ENCODE measurements at places on chromosomes 4 and X.
A peak's percentile ranks its signal among the peaks of the same experiment; 100 is the strongest.

DNA sequence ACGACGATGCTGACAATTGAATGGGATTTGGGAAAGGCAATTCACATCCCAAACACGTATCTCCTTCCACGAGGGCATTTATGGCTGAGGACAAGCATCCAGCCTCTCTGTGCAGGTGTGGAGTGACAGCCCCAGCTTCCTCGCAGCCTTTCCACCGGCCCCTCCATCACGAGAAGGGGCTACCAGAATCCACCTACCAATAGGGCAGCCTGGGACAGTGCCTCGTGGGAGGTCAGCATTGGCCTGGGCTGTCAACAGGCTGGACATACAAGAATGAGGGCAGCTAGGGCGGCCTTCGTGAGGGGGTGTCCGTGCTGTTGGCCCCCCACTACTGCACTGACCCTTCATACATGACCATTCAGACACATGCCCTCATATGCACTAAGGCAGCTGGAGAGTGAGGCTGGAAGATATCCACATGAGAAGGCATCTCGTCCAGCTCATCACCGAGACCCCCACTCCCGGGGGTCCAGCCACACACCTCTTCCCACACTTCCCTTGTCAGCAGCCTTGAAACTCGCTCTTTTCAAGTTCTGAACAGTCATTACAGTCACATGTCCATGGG lies 81.0 kb upstream of the ADRA2C start:
- no peak for DNase-seq

DNA sequence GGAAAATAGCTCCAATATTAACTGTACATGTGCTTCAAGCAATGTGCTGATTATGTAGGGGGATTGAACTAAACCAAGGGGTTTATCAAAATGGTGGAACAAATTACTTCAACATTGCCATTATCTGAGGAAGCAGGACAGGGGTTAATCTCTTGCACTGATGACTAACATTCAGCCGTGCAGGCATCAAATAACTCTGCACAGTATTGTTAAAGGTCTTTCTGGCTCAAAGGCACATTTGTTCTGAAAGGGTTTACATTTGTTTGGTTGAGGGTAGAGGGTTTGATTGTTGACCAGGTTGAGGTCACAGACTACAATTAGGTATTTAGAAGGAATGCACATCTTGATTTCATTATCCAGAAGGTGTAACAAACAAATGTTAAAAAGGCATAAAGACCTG lies 32.2 kb upstream of the CCSER1 start:
- peak; percentile 27 for DNase-seq

GRCh38 chr4:123398066-123398852 lies 1.7 kb downstream of the SPRY1 start:
- DNase-seq: peak; percentile 81

DNA sequence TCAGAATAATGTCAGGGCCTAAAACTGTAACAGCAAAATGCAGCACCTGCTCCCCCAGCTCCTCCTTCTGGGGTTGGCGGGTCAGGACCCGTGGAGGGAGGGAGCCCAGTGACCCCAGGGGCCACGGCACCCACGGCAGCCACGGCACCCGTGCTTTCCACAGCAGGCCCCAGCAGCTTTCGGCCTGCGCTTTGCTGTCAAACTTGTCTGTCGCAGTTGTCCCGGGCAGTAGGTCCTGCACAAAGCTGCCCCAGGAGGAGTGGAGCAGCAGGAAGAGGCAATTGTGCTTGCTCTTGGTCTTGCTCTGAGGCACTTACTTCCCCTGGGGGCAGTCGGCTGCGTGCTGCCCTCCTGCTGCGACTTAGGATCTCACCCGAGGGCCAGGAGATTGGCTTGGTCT lies 183.6 kb downstream of the AFAP1 start:
- DNase-seq: no peak

DNA sequence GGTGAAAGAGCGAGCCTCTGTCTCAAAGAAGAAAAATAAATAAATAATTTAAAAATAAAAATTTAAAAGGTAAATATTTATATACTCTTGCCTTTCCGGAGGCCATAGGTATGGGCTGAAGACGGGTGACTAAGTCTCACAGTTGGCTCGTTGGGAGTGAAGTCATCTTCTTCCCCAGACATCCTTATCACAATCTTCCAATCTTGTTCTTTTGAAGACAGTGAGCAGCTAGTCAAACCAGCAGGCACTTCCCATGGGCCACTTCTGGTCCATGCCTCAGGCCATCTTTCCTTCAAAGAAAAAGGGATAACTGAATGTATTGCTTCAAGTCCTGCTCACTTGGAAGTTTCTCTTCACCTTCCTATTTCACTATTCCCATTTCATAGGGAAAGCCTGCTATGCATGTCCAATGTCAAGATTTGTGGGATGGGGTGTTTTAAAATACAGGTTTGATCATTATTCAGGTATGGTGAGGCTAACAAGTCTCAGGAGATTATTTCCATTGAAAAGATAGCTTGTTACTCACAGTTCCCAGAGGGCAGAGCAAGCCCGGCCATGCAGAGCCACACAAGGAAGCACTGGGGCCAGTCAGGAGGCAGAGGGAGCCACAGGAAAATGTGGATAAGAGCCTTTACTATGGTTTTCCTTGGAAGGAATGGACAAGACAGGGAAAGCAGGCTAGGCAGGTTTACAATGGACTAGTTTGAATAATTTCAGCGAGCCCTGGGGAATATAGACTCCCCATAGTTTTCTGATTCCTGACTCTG lies 33.3 kb upstream of the VCX2 start:
- no peak for DNase-seq

GRCh38 chrX:9465380-9466123 lies 694 bp downstream of the TBL1X start:
- no peak for DNase-seq

DNA sequence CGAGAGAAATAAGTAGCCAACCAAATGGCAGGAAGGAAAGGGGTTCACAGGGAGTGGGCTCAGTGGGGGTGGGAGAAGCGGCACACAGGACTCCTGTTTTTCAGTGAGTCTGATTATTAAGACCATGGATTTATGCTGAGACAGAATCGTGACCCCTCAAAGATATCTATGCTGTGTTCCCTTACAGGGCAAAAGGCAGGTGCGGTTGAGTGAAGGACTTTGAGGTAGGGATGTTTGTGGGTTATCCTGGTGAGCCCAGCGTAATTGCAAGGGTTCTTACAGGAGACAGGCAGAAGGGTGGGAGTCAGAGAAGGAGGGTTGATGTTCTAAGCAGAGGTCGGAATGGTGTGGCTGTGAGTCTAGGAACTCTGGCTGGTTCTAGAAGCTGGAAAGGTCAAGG lies 73.0 kb downstream of the EVC start:
- DNase-seq: no peak

DNA sequence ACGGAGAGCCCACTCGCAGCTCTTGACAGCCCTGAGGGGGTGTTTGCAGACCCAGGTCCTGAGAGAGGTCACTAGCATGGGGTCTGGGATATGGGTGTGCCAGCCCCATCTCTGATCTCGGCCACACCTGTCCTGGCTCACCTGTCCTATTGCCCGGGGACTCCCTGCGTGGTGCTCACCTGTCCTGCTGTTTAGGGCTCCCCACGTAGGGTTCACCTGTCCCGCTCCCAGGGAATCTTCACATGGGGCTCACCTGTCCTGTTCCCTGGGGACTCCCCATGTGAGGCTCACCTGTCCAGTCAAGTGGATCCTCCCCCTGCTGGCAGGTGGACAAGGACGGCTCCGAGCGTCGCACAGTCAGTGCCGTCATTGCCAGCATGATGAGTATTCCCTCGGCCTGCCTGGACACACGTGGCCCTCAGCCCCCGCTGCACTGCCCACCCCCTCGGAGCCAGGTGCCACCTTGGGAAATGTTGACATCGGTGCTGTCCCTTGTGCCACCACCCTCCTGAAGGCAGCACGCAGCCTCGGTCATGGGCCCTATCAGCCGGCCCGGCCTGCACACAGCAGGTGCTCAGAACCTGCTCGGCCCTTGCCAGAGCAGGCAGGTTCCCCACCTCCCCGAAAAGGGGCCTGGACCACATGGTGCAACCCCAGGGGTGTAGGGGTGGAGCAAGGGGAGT lies 6.3 kb downstream of the SLC49A3 start:
- no peak for DNase-seq

DNA sequence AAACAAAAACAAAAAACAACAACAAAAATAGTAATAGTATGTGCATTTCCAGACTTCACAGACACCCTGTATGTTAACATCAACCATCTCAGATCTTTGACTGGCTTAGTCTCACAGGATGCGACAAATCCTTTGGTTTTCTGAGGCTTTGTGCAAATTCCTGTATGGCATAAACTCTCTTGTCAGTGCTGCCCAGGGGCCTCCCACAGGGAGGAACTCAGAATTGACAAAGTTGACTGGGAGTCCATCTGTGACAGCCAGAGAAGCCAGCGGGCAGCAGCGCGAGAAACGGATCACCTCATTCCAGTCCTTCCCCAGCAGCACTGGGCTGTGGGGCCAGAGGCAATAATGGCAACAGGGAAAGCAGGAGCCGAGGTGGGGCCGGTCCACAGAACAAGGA lies 19.1 kb upstream of the DDX3X start:
- DNase-seq: peak; percentile 15

DNA sequence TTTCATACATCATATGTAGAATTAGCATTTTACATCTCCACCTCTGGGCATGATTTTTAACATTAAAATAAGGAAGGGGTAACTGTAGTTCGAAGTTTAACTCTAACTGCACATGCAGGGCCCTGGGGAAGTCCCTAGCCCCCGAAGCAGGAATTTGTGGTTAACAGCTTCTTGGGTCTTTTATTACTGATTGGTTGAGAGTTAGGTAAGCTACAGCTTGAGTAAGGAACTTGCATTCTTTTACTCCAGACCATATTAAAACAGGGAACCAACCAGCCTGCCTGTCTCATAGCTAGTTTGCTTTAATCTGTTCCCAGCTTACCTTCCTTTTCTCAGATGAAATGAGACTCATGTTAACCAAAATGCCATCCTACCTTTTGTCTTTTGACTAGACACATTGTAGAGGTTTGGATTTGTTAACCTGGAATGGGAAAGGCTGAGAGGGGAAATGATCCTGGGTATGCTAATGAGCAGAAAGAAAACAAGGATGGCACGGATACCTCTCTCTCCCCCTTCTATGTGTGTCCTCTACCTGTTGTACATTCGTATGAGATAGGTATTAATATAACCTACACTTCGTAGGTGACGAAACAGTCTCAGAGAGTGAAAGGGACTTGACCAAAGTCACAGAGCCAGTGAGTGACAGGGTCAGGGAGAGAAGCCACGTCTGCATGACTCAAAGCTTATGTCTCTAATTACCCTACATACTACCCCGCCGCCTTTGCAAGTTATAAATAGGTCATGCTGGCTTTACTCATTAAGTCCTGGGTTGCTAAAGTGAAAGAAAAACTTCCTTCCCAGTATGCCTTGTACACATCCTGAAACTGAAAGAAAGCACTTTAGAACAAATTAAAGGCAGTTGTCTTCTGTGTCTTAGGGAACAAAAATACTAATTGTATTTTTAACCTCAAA lies 119.5 kb upstream of the AFF2 start:
- DNase-seq: no peak

DNA sequence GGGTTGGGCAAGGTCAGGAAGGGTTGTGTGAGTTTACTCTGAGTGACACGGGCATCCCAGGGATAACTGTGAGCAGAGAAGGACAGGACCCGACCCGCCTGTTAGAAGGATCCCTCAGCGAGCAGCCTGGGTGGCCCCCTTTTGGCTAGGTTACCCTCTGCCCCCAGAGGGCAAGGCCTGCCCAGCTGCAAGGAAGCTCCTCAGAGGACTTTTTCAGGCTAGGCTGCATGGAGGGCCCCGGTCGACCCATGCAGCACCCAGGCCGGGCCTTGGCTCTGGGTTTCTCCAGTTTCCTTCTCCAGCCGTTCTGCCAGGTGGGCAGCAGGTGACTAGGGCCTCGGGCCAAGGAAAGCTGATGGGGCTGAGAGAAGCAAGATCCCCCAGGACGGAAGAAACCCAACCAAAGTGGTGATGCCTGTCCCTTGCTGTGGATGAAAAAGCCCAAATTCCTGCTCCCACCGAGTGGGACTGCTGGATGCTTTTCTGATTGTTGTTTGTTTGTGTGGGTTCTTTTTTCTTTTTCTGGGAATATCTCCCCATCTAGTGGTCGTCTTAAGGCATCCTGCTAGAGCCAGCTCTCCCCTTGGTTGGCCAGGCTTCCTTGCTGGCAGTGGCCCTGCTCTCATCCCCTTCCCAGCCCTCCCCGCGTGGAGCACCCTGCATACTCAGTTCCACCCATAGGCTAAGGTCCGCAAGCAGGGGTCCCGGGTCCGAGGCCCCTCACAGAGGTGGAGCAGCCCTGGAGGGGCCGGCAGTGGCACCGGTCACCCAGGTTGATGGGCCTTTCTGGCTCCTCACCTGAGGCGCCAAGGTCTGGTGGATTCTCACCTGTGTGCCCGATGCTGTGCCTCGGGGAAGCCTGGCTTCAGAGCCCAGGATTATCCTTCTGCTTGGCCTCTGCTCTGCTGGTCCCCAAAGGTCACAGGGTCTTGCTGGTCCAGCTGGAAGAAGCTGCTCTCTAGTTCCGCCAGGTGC lies 1.8 kb downstream of the ZFP92 start:
- no peak for DNase-seq

DNA sequence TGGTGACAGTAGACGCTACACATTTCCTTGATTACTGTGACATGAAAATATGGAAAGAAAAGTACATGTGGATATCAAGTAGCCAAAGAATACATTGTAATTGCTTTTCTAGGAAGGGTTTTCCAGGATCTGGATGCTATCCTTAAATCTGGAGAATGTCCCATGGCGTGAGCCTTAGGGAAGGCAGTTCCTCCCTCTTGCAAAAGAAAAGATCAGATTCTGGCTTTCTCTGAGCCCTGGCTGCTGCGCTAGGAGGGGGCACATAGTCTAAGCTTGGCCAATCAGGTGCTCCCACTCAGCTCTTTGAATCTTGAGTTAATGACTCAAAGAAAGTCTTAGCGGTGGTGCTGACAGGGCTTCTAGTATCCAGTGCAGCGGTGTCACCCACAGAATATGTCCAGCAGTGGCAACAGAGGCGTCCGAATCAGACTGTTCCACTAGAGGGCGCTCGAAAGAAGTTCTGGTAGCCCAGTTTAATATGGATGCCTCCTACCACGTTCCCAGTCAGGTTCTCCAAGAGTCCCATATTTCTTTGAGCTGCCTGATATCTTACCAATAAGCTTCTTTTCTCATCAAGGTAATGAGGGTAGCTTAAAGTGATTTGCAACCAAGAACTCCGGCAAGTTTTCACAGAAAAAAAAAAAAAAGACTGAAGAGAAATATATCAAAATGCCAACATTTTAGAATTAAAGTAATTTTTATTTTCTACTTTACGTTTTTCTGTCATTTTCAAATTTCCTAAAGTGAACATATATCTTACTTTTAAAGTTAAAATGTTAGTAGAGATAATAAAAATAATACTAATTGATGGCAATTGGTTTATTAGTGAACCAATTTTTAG lies 213.4 kb upstream of the S100G start:
- DNase-seq: peak; percentile 63

GRCh38 chrX:114127411-114128025 lies 456.4 kb upstream of the HTR2C start:
- DNase-seq: no peak

DNA sequence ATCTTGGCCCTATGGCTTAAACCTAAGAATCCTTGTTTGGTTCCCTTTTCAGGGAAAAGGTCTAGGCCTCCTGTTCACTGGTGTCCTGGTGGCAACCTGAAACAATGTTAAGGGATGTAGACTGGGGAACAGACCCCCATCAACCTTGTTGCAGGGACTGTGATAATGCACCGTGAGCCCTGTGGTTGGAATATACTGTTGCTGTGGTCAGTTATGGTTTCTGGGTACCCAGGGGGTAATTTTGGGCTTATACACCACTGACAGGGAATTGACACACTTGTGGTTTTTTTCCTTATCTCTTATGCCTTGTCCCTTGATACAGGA lies 64.0 kb upstream of the WDR1 start:
- no peak for DNase-seq
